ENCODE measurements at places on chromosomes 5 and 9.

DNA sequence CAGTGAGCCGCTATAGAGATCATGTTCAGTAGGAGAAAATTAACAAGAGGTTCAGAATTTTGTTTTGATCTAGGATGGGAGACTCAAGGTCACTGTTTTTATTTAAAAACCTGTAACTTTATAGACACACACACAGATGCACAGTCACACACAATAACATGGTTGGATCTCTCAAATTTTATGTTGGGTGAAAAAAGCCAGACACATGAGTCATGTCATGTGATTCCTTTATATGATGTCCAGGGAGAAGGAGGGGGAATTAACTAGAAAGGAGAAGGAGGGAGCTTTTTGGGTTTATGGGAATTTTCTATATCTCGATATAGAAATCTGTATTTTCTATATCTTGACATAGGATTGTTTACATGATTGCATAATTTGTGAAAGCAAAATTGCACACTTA, 17.1 kb downstream of the C6 start:
- no peak for DNase-seq

- no peak for DNase-seq
Measured at GRCh38 chr9:69946800-69947437, 96.7 kb upstream of the MAMDC2 start.

DNA sequence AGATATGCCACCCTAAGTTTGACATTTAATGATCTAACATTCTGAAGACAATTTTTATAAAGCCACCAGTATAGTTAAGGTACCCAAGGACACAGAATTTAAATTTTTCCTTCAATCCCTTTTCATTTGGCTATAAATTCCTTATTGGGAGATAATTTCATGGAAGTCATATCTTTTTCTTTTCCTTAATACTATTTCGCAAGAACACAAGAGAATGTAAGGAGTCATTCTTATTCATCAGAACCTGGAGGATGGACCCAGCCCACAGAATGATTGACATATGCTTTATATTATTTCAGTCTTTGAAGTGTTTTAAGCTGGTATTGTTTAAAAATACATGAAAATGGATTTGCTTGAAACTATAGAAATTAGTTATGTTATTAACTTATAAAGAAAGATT, 79.6 kb downstream of the DROSHA start:
- no peak for DNase-seq

GRCh38 chr5:58231041-58231440, 228.8 kb downstream of the PLK2 start:
- DNase-seq = no peak

GRCh38 chr9:35044071-35044470, 28.4 kb downstream of the VCP start:
- DNase-seq = no peak

DNA sequence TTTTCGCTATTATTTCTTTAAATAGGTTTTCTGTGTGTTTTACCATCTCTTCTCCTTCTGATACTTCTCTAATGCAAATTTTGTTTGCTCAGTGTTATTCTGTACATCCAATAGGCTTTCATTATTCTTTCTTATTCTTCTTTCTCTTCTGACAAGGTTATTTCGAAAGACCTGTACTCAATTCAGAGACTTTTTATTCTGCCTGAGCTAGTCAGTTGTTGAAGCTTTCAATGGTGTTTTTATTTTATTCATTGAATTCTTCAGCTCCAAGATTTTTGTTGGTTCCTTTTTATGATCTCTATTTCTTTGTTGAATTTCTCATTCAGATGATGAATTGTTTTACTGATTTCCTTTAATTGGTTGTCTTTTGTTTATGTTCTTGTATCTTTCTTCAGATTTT, 706.2 kb downstream of the NR2F1-AS1 start:
- DNase-seq = no peak

DNA sequence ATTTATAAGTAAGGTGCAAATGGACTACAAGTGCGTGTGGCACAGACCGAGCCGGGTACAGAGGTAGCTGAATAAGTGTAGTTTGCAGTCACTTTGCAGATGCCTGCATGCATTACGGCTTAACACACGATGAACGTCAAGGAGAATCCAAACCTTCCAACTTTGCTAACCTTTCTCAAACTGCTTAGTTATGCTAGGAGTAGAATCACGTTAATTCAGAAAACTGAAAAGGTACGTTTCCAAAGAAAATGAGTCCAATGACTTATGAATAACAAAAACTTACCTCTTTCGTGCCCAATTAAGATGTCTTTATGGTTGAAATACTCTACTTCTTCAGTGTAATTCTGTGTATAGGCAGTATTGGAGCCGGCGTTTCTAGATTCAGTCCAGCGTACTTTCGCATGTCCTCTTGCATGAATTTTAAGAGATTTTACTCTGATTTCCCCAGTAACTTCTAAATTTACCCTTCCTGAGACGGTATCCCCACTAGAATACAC, 539 bp downstream of the ARRDC3 start:
- DNase-seq = no peak

DNA sequence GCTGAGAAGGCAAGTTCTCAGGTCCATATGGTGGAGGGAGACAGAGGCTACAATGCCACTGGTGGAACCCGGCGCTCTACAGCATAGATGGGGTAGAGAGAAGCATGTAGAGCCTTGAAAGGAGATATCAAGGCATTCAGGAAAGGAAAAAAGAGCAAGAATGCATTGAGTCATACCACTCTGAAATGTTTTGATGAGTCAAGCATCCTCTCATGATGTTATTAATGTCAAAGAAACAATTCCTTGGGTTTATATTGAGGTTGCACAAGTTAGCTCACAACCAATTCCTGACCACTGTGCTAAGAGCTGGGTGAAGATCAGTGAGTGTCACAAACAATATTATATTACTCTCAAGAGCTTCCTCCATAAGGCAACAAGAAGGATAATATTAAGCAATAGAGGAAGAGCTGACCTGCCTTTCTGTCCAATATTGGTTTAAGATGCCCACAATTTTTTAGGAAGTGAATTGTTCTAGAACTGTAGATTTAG, 178.0 kb downstream of the RFK start:
- DNase-seq = no peak

DNA sequence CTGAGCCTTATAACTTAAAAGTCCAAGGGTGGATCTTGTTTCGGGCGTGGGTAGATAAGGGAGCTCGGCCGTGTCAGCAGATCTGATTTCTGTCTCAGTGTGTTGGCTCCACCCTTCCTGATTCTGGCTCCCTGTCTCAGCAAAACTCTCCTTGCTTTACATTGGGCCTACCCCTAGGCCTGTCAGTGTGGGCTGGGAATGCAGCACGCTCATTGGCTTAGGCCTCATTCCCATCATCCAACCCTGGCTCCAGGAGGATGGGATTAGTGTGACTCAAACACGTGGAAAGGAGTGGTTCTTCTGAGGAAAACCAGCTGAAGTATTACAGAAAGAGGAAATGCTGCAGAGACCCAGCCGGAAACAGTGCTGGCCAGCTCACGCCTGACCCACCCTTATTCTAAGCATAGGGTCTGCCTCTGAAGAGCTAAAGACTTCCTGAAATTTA, 59.9 kb downstream of the ZFAND5 start:
- DNase-seq = no peak

DNA sequence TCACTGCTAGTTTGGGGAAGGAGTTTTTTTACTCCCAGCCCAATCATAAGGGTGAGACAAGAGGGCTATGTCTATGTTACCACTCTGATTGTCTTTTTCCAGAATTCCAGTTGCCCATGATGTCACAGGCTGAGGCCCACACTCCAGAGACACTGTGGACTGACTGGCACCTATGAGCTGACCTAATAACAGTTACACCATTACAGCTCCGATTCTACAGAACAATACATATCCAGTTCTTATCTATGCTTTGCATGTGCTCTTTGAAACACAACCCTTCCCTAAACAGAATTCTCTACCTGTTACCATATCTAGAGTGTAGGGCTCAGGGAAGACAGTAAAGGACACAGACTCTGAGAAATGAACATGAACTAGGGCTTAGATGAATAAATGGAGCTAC, 45.7 kb upstream of the ALDOB start:
- DNase-seq = no peak

DNA sequence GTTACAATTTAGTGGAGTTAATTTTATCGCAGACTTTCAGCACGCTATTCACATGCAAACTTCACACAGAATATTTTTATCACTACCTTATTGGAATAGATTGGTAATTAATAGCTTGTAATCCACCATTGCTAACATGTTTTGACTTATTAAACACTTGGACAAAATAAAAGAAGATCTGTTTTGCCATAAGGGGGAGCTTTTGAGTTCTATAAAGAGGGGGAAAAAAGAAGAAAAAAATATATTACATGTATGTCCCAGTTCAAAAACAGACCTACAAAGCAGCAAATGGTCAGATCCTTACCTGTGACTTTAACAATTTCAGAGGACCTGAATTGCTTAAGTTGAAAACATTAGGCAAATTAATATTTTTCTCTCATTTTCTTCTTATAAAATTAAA, 1.2 kb upstream of the PAPPA start:
- DNase-seq = no peak

- DNase-seq = no peak
Measured at GRCh38 chr9:92077888-92078287, 37.3 kb downstream of the SPTLC1 start.

GRCh38 chr5:140245341-140245740, 57.6 kb downstream of the PFDN1 start:
- no peak for DNase-seq

GRCh38 chr5:123193176-123193575, 104.1 kb downstream of the PRDM6 start:
- DNase-seq = no peak

GRCh38 chr5:88707216-88707965, 175.6 kb downstream of the MEF2C start:
- no peak for DNase-seq

GRCh38 chr9:73684601-73685000, 532.9 kb downstream of the ANXA1 start:
- DNase-seq = no peak

DNA sequence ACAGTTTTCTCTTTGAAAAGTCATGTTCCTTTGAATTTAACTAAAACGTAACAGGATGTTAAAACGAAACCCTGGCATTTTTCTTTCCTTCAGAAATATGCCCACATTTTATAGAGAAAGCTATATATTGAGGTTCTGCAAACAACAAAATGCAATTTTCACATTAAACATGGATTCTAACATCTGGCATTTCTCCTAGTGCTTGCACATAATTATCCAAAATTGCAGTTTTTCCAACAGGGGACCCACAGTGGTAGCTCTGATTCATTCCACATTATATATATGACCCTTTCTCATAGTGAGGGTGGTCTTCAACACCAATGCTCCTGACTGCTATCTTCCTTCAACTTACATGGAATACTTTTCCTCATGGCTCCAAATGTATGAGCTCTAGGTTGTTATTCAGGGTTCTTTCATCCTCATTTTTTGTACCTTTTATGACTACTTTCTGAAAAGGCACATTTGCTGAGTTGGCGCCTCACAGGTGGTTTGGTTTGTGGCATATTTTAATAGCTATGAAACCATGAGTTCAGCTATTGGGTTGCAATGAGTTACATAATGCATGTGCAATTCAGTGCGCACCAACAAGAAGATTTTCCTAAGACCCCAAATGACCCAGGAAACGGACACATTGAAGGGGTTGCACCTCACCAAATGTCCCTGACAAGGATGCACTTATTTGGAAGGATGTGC, 551.7 kb downstream of the RAB3C start:
- DNase-seq = no peak

DNA sequence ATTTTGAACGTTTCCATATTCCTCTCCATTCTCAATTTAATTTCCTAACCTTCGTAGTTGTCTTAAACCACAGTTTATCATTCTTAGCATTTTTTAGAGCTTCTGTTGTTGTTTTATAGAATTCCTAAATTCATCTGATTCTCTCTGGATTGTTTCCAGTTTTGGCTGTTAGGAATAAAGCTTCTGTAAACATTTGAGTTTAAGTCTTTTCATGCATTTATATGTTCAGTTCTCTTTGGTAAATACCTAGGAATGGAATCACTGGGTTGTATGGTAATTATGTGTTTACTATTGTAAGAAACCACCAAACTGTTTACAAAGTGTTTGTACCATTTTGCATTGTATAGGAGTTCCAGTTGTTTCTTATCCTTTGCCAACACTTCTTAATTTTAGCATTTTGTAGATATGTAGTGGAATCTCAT, 29.7 kb downstream of the GPR21 start:
- no peak for DNase-seq

DNA sequence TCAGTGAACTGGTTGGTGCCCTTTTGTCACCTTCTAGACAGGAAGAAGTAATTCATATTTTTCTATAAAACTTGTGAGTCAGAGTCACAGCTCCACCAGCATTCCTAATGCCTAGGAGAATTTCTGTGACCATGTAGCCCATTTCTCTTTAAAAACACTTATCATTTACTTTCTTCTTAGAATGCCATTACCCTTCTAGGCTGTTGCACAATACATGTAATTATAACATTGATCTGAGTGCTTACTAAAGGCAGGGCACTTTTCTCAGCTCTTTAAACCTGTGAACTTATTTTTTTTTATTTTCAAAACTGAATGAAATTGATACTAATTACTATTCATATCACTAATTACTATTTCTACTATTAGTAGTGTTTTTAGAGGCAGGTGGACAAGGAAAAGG, 373.7 kb downstream of the TLE4 start:
- no peak for DNase-seq

DNA sequence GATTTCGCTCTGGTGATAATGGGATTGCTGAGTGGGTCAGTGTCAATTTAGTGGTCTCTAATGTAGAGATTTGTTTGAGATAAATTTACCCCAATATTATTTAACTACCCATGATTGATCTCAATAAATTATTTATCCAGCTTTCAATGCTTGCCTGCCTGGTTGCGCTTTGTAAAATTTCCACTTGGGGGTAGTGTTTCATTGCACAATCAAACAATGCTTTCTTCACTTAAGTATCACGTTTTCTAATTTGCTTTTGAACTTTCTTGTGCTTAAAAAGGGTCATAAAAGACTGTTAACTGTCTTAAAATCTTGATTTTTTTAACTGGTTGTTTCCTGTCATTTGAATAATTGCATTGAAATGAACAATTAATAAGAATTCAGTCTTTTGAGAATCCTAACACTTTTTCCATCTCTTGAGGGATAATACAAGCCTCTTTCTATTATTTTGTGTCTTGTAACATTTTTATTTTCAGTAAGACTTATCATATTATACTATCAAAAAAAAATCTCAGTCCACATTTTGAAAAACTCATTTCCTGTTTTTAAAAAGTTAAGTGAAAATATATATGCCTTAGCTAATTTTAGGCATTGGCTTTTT, 18.7 kb downstream of the HSD17B4 start:
- DNase-seq = no peak

DNA sequence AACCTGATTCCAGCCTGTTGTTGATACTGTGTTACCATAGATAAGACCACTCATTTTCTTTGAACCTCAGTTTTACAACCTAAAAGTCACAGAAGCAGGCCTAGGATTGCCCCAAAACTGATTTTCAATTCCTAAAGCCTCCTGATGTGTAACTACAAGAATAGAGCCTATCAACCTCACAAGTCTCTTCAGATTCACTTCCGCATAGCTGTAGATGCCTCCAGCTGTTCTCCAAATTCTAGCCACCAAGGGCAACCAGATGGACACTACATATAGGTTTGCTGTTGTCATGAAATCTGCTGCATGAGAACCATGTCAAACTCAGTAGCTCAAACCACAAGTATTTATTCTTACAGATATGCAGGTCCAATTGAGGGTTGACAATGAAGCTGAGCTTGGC, 143.5 kb downstream of the SPATA31D1 start:
- DNase-seq = no peak

Data from stimulated activated CD8-positive, alpha-beta memory T cell treated with anti-CD3 and anti-CD28 coated beads, Interleukin-7, amount 100 ng/mL, for 24 hours (primary cell).